NCI-H1092 (cell line): ENCODE measurements at places on chromosomes 1 and 21.

DNA sequence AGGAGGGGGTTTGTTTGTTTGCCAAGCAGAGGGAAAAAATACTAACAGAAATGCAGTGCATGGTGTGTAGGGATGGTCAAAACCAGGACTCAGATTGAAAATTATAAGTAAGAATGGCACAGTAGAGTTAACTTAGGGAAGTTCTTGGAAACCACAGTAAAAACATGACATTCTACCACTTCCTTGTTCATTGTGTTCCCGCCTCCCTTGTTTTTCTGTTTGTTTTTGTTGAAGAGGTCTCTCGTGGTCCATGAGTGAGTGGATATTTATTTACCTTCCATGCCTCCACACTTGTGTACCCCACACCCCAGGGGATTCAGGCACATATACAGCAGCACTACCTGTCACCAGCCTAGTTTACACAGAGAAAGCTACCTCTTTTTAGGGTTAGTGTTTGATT is 69.6 kb downstream of the OLFML2B start:
- no peak for DNase-seq

DNA sequence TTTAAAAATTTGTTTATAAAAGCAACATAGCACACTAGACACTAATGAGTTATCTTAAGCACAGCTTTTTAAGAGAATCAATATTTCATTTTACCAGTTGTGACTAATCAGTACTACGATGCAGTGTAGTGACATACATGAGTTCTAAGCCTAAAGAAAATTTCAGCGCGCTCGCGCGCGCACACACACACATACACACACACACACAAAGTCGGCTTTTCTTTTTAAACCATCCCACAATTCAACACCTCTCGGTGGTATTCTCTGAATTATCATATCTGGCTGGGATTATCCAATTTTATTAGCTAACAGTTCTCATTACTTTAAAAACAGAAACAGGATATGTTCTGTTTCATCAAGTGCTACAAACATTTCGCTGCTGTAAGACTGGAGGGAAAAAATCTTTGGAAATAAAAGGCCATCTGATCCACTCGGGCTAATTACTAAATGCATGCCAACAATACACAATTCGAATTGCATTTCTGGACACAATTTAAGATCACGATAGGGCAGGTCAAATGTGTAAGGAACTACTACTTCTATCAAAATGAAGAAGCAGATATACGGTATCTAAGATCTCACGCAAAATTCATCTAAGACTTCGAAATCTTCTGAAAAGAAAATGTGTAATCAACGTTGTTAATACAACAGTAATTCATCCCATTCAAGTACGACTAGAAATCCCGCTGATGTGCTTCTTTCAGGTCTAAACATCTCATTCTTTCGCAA is 1.2 kb downstream of the TUT4 start:
- no peak for DNase-seq

GRCh38 chr1:30777904-30778153 is 20.3 kb upstream of the LAPTM5 start:
- no peak for DNase-seq

- DNase-seq = no peak
These were observed 31.1 kb downstream of the DLGAP3 start for GRCh38 chr1:34898330-34898761.

- no peak for DNase-seq
These were observed 107.5 kb upstream of the HOOK1 start for GRCh38 chr1:59707178-59707791.

- no peak for DNase-seq
These were observed 23.5 kb upstream of the MPZL1 start for GRCh38 chr1:167698313-167698712.
